ENCODE measurements at places on chromosomes 2 and 18.

- no peak for DNase-seq
These were observed 28.4 kb upstream of the ARMC9 start for GRCh38 chr2:231170055-231170454.

- DNase-seq: no peak
These were observed 255.2 kb upstream of the RASGRP3 start for GRCh38 chr2:33221046-33221784.

GRCh38 chr2:144701259-144701658 is 181.3 kb upstream of the ZEB2 start:
- DNase-seq: no peak

- DNase-seq: peak; percentile 66
These were observed 11.6 kb downstream of the CFLAR start for GRCh38 chr2:201127570-201127969.

GRCh38 chr2:181411105-181411849 is 45.9 kb upstream of the ITGA4 start:
- no peak for DNase-seq

DNA sequence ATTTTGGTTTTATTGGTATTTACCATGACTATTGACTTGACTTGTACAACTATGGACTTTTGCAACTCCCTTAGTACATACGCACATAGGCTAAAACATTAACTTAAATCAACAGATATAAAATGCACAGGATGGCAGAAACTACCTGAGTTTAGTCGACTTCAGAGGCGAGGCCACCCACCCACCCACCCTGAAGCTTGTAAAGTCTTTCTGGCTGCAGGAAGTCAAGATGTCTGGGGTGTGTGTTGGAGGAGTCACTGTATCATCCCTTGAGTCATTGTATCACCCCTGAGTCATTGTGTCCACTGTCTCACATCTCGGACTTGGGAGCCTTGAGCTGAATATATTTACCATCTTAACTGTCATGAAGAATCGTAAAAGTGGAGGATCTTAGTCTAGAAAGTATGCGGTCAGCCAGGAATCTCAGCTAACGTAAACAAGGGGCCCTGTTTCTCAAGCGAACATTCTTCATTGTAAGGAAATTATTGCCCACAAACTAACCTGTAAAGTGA is 140.0 kb upstream of the ST6GAL2 start:
- DNase-seq: no peak

- no peak for DNase-seq
These were observed 401.9 kb downstream of the LRP1B start for GRCh38 chr2:141728886-141729285.

DNA sequence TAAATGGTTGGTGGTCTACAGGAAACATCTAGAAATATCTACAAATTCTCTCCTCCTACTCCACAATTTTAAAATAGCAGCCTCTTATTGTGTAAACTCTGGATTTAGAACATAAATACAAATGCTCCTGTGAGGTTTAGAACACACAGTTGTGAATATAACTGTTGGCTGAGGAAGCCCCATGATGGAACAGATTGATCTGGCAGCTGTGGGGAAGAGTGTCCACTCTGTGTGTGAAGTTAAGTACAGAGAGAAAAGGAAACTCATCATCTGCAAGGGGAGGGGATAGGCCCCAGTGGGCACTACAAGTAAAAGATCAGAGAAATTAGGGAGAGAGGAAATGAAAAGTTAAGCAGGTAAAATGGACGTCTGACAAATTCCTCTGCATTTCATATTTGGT is 422.7 kb upstream of the FSHR start:
- DNase-seq: no peak

DNA sequence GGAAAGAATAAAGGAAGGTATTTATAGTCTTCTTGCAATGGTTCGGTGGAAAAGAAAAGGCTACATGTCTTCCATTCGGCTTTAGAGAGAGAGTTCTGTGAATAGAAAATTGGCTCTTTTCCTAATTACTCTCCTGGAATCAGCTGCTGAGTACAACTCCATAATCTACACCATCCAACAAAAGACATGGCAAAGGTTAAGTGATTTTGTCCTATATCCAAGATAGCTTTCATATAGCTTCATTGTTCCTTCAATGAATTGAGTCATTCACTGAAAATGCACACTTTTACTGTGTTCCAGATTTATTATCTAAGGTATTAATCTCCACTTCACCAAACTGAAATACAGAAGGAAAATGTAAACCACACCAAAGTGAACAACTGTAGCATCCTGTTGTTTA is 514.5 kb downstream of the LRRTM4 start:
- DNase-seq: no peak

GRCh38 chr2:53751728-53752127 is 15.9 kb upstream of the CHAC2 start:
- no peak for DNase-seq

Measured in activated CD8-positive, alpha-beta memory T cell treated with anti-CD3 and anti-CD28 coated beads, Interleukin-2, amount 10 ng/mL, durations not matched to agents 7 days and 5 days (primary cell).